Renal pelvis (tissue), 12 donors: ENCODE measurements at places on chromosomes 5 and 9. TPM values are rescaled to one million over a fixed set of nuclear protein-coding genes. Genes with fewer than 3 reads are reported as not detected.

The NUTM2F gene
- not detected for polyA plus RNA-seq

The ARID3C gene
- polyA plus RNA-seq, result 0.27 TPM

The OMD gene
- polyA plus RNA-seq, result 1.5 TPM

The NUTM2G gene
- 0.41 TPM for polyA plus RNA-seq

The CLIC3 gene
- polyA plus RNA-seq, result 0.29 TPM

The FOXD4L3 gene
- not detected for polyA plus RNA-seq

The TXNDC8 gene
- not detected for polyA plus RNA-seq

The ECM2 gene
- 14.1 TPM for polyA plus RNA-seq

The PLAC8L1 gene
- polyA plus RNA-seq, result 0.75 TPM

The FGFR4 gene
- polyA plus RNA-seq, result 87.4 TPM

The C5 gene
- polyA plus RNA-seq, result 17.3 TPM

The BTNL3 gene
- polyA plus RNA-seq, result 0.09 TPM

The COL27A1 gene
- polyA plus RNA-seq, result 43.2 TPM

The NIPAL4 gene
- 0.67 TPM for polyA plus RNA-seq

The MEF2C gene
- polyA plus RNA-seq, result 44.5 TPM

The PPP1R2B gene
- not detected for polyA plus RNA-seq

The KCTD16 gene
- 2.3 TPM for polyA plus RNA-seq

The PCDHA6 gene
- 0.32 TPM for polyA plus RNA-seq

The ZFP2 gene
- 8.3 TPM for polyA plus RNA-seq

The CDH10 gene
- 7.6 TPM for polyA plus RNA-seq

The SHISAL2B gene
- not detected for polyA plus RNA-seq

The REEP2 gene
- 13.9 TPM for polyA plus RNA-seq

The PCDHA7 gene
- 0.47 TPM for polyA plus RNA-seq

The PCDH1 gene
- polyA plus RNA-seq, result 24.8 TPM

The BAAT gene
- polyA plus RNA-seq, result 0.31 TPM

The SMIM27 gene
- polyA plus RNA-seq, result 16.0 TPM

The UBE2QL1 gene
- polyA plus RNA-seq, result 0.95 TPM

The ZNG1A gene
- polyA plus RNA-seq, result 67.6 TPM

The C5orf52 gene
- polyA plus RNA-seq, result not detected

The HTR4 gene
- polyA plus RNA-seq, result not detected

The DCAF12 gene
- 57.8 TPM for polyA plus RNA-seq

The GABRP gene
- 2.4 TPM for polyA plus RNA-seq

The OR13D1 gene
- polyA plus RNA-seq, result not detected

The TSSK1B gene
- 0.09 TPM for polyA plus RNA-seq

The RASEF gene
- 8.9 TPM for polyA plus RNA-seq

The GMCL2 gene
- not detected for polyA plus RNA-seq

The IL33 gene
- polyA plus RNA-seq, result 9.5 TPM

The NXNL2 gene
- 4.8 TPM for polyA plus RNA-seq

The IRX4 gene
- 0.65 TPM for polyA plus RNA-seq

The GNA14 gene
- 12.4 TPM for polyA plus RNA-seq

The CD274 gene
- polyA plus RNA-seq, result 1.3 TPM

The NOXA1 gene
- polyA plus RNA-seq, result 10.7 TPM

The STKLD1 gene
- 4.6 TPM for polyA plus RNA-seq

The FBP2 gene
- polyA plus RNA-seq, result 0.16 TPM

The TERT gene
- 0.31 TPM for polyA plus RNA-seq

The FAM169A gene
- 18.0 TPM for polyA plus RNA-seq

The GBGT1 gene
- 3.0 TPM for polyA plus RNA-seq

The PCDHB9 gene
- 4.1 TPM for polyA plus RNA-seq
